CD4-positive, alpha-beta T cell treated with Interleukin-2 at 100 ng/mL for 4 hours (primary cell): ENCODE measurements at places on chromosomes 2 and 18.

DNA sequence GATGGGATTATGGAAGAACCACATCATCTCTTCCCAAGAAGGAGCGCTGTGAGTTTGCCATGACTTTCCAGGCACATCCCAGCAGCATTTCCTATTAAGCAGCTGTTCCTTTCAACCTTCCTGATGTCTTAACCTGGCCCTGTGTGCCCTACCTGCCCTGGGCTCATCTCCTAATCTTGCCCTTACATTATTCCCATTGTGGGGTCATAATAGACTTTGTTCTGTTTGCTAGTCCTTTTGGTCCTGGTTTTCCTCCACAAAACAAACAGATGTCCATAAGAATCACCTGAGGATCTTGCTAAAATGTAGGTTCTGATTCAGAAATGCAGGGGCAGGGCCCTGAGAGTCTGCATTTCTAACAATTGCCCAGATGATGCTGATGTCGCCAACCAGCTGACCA is 38.6 kb upstream of the TANK start:
- DNase-seq: no peak

DNA sequence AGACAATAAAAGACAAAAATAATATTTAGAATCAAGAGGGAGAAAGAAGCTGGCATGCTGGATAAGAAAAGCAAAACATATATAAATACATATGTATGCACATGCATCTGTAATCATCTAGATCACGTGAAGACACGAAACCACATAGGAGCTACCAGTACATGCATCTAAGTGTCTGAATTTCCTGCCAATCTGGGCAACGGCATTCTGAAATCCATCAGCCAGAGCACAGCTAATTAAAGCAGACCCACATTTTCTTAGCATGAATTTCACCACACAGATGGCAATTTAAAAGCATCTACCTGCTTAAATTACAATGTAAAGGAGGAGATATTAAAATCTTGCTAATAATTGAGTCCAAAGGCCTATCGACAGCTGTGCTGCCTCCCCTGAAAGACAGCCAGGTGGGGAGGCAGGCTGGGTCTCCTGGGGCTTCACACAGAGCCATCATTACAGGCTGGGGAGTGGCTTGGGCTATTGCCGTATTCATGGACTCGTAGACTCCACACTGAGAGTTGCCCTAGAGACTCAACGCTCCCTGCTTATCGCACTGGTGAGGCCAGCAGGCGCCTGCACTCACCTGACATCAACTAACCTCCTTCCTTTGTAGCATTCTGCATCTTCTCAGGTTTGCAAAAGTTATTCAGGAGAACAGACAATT is 272.5 kb upstream of the PXDN start:
- no peak for DNase-seq

GRCh38 chr18:72612894-72613533 is 68.9 kb upstream of the CBLN2 start:
- no peak for DNase-seq

DNA sequence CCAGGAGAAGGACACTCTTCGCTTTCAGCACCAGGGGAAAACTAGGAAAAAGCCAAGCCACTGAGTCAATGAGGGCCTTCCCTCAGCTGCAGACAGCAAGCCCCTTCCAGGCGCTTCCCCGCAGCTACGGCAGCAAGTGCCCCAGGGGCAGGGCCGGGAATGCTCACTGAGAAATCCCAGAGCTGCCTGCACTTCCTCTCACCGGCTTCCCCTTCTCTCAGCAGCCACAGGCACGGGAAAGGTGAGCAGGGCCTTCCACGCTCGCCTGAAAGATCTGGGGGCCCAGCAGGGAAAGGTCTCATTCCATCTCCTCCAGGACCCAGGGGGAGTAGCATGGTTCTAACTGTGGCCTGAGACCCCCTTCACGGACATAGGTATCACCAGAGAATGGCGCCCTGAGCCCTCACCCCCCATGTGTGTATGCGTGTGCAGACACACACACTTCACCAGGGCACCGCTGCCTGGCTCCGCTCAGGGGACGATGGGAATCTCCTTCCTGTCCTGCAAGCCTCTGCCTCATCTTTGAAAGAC is 29.6 kb upstream of the FOSL2 start:
- DNase-seq: no peak

DNA sequence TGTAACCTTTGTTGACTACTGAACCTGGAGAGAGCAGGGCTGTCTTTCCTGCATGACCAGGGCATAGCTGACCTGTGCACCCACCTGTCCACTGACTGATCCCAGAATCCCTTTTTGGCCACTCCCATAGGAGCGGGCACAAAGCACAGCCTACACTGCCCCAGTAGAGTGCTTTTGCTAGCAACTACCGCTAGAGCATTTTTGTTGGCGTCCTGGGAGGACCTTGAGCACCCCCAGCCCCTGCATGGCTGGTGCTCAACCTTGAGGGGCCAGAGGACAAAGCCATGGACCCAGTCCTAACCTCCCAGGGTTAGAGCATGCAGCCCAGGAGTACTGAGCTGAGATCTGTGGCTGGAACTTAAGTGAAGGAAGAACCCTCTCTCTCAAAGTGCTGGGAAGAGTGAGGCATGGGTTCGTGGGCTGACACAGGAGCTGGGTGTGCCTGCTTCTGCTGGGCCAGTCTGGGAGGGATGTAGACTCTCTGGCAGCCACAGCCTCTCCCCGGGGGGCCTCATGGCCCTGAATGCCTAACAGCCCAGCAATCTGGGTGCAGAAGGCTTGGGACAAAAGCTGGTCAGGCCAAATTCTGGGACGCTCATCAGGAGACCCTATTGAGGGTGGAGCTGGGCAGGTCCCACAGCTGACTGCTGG is 140.0 kb downstream of the GALNT1 start:
- no peak for DNase-seq

GRCh38 chr18:1464444-1465217 is 560.0 kb downstream of the ADCYAP1 start:
- DNase-seq: no peak
